ENCODE measurements at places on chromosomes 4 and X. TPM values are rescaled to one million over a fixed set of nuclear protein-coding genes. Genes with fewer than 3 reads are reported as not detected.

PF4V1 gene
- polyA plus RNA-seq: 1.3 TPM

MAGEB1 gene
- polyA plus RNA-seq: not detected

ENPP6 gene
- polyA plus RNA-seq: 30.4 TPM

UGT2B15 gene
- polyA plus RNA-seq: not detected

TMEM255A gene
- polyA plus RNA-seq: 46.6 TPM

TCP11X2 gene
- 0.43 TPM for polyA plus RNA-seq

SMIM31 gene
- polyA plus RNA-seq: not detected

STAP1 gene
- not detected for polyA plus RNA-seq

ZNF157 gene
- polyA plus RNA-seq: 2.6 TPM

ABLIM2 gene
- polyA plus RNA-seq: 52.9 TPM

DKK2 gene
- 5.7 TPM for polyA plus RNA-seq

SPANXC gene
- polyA plus RNA-seq: not detected

AKAP4 gene
- polyA plus RNA-seq: not detected

CTAG2 gene
- not detected for polyA plus RNA-seq

MAGEA1 gene
- not detected for polyA plus RNA-seq

C4orf36 gene
- 2.2 TPM for polyA plus RNA-seq

TXK gene
- polyA plus RNA-seq: 1.7 TPM

ZFP42 gene
- 0.42 TPM for polyA plus RNA-seq

KDM6A gene
- 17.7 TPM for polyA plus RNA-seq

BMP3 gene
- polyA plus RNA-seq: 2.9 TPM

EPGN gene
- polyA plus RNA-seq: 2.9 TPM

GAB3 gene
- 3.0 TPM for polyA plus RNA-seq

SPANXA2 gene
- not detected for polyA plus RNA-seq

TDO2 gene
- 0.79 TPM for polyA plus RNA-seq

KLHL13 gene
- 42.2 TPM for polyA plus RNA-seq

Measured in spinal cord (tissue), 10 donors.